ENCODE measurements at places on chromosomes 7 and 10.

DNA sequence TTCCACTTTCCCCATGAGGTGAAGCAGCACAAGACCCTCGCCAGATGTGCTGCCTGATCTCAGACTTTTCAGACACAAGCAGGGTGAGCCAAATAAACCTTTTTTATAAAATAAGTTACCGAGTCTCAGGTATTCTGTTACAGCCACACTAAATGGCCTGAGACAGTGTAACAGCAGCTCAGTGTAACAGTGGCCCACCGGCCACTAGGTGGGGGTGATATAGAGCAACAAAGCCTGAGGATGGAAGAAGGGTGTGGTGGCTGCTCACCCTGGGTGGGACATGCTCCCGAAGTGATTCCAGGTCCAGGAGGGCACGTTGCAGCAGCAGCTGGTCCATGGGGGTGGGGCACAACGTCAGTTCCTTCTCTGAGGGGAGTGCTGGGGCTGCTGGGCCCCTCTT lies 44.6 kb downstream of the BMS1 start:
- peak; percentile 56 for DNase-seq

DNA sequence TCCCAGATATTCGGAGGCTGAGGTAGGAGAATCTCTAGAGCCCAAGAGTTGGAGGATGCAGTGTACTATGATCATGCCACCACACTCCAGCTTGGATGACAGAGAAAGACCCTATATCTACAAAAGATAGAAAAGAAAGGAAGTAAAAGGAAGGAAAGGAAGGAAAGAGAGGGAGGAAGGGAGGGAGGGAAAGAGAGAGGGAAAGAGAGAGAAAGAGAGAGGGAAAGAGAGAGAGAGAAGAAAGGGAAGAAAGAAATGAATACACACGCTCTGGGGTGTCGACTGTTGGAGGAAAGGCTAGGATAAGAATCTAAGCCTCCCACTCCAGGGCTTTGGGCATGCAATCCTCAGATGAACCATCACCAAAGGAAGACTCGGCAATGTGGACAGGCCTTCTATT lies 69.9 kb downstream of the PARD3 start:
- DNase-seq: no peak

GRCh38 chr7:98981701-98982100 lies 103.4 kb downstream of the TRRAP start:
- no peak for DNase-seq

DNA sequence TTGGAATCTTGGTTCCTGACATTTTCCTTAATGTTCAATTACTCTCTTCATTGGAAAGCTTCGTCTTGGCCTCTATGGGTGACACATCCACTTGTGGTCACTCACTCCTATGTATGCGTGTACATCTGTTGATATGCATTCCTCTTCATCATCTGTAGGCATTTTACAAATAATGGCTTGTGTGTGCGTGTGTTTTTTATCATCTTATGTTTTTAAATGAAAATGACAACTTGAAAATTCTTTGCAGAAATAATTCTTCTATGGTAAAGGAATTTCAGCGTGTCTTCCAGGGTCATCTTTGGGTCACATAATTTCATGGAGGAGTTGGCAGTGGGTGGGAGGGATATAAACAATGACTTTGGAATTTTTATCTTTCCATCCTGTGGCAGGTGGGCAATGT lies 925.1 kb downstream of the LRMDA start:
- no peak for DNase-seq

GRCh38 chr7:30771880-30772425 lies 736 bp downstream of the MINDY4 start:
- DNase-seq: no peak

DNA sequence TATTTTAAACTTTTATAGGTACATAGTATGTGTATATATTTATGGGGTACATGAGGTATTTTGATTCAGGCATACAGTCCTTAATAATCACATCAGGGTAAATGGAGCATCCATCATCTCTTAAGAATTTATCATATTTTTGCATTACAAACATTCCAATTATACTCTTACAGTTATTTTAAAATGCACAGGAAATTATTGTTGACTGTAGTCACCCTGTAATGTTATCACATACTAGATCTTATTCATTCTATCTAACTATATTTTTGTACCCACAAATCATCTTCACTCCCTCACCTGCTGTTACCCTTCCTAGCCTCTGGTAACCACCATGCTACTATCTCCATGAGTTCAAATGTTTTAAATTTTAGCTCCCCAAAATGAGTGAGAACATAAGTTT lies 56.3 kb upstream of the FAM3C start:
- no peak for DNase-seq

GRCh38 chr7:112575864-112576263 lies 95.1 kb downstream of the LSMEM1 start:
- DNase-seq: no peak

GRCh38 chr10:33067917-33068316 lies 109.9 kb upstream of the ITGB1 start:
- DNase-seq: no peak

Data from ELF-1 (cell line).